NCI-H1105 (cell line): ENCODE measurements at places on chromosomes 5 and 9.

- no peak for DNase-seq
Measured at GRCh38 chr9:89563571-89564345, 41.1 kb upstream of the GADD45G start.

DNA sequence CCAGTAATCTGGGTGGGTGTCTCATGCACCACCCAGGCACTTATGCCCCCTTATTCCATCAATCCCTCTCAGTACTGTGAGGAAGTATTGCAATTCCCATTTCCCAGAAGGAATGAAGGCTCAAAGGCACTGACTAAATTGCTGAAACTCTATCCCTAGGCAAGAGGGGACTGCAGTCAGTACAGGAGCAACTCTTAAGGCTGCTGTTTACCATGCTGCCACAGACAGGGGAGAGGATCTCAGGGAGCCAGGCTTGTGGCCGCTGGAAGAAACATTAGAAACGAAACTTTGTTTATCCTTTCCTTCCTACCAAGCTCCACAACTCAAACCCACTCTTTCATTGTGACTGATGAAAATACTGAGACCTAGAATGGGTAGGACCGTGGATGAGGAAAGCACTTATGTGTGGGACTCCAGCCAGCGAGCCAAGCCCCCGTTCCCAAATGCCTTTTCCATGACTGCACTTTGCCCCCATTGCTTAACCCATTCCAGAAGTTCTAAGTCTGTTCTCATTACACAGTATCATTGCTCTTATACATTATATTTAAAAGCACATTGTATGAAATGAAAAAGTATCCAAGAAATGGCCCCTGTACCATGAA lies 54.3 kb downstream of the TLE1 start:
- DNase-seq = no peak

GRCh38 chr5:73282923-73283322 lies 109.9 kb downstream of the TMEM174 start:
- peak; percentile 32 for DNase-seq

DNA sequence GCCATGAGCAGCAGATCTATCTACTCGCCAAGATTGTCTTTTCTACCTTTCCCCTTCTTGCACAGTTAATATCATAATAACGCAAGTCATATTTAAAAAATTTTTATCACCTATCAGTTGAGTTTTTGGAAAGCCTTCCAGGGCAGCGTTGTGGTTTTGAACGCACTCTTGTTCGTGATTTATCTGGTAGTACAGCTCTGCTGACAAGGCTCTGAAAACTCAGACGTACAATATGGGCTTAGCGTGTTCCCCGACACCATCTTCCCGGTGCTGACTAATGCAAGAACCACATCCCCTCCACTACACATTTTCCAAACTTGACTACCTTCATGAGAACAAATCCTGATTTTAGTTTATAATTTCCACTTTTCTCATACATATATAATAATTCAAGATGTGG lies 1.6 kb upstream of the NFIL3 start:
- no peak for DNase-seq

GRCh38 chr9:122821278-122821943 lies 7.0 kb downstream of the PDCL start:
- DNase-seq = no peak

GRCh38 chr9:38319496-38320173 lies 72.9 kb upstream of the ALDH1B1 start:
- DNase-seq = no peak

DNA sequence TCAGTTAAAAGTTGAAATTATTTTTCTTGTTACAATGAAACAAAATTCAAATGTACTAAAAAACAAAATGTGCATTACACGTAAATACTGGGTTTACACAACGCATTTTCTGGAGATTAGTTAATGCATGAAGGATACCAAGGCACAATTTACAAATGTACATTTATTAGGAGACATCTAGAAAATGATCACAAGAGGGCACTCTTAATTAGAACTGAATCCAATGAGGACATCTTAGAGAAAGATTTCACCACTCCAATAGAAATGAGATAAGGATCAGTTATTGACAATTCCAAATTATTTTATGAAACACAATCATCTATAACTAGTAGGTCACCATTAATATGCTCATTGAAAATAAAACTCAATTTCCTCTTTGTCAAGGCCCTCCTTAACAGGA lies 36.6 kb upstream of the CDH12 start:
- DNase-seq = no peak

DNA sequence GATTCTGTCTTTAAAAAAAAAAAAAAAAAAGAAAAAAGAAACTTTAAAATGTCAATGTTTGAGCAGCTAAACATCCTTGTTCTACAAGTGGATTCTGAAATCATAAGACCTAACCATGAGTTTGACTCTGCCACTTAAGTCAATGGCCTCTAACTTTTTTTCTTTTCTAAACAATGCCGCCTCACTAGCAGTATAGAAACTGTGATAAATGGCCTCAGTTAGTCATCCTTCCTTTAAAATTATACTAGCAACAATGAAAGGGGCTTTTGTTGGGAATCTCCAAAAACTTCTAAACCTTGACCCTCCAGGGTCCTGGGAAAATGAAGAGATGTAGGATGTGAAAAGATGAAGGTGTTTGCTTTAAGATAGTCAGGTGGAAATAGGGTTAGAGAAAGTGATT lies 71.1 kb downstream of the FBXL7 start:
- no peak for DNase-seq

- DNase-seq = no peak
Measured at GRCh38 chr9:82188817-82189216, 200.2 kb downstream of the SPATA31D1 start.

DNA sequence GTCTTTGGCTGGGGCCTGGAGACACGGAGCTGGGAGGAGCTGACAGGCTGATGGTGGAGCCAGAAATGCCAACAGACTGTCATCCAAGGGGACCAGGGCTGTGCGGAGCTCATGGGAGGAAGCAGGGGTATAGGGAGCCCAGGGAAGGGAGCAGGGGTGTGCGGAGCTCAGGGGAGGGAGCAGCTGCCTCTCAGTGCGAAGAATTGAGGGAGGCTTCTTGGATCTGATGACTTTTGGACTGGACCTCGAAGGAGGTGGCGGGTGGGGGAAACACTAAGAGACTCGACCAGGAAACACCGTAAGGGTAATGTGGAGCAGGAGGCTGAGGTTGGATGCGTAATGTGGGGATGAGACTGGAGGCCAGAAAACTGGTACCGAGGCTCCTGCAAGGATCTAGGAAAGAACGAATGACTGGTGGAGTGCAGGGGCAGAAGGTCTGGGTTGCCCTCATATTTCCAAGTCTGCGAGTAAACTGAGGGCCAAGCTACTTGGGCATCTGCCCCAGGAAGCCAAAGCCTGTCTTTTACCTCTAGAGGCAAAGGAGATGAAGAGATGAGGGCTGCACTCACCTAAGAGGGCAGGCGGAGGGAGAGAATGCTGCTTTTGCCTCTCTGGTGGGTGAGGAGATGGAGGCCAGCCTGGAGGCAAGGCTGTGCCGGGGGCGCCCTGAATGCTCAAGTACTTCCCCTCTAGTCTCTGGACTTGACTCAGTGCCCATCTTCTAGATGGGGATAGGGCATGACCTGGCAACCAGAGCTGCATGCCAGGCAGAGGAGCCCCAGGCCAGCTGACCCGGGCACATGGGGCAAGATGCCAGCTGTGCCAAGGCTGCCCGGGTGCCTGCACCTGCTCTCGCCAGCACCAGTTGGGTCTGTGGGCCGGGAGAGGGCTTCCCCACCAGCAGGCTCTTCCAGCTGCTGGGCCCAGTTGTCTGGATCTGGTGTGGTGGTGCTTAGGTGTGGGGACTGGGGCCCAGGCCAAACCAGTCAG lies 2.3 kb downstream of the PTGS1 start:
- no peak for DNase-seq

DNA sequence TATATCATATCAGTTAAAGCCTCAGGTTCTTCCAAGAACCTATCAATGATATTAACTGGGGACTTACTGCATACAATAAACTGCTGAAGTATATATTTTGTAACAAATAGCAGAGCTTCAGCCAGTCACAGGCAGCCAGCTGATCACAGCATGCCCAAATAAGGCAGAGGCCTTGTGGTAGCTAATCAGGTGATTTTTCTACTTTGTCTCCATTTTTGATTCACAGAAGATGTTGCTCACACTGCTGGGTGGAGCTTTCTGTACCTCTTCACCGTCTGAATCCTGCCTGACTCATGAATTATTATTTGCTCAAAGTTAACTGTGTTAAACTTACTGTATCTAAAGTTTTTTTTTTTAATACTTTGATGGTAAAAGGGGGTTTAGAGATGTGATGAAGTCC lies 357.4 kb downstream of the PSAT1 start:
- DNase-seq = no peak

DNA sequence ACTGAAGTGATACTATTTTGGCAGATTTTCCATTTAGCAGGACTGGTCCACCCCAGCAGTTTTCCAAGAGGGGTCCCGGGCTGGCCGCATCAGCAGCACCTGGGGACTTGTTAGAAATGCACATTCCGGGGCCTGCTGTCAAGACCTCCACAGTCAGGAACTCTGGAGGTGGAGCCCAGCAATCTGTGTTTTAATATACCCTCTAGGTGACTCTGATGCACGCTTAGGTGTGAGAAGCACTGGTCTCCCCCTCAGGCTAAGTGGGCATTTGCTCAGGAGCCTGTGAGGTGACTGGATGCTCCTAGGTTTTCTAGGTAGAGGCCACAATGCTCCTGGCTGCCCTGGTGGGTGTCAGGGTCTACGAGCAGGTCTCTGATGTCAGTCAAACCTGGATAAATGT lies 81.7 kb downstream of the DCP2 start:
- DNase-seq = no peak

DNA sequence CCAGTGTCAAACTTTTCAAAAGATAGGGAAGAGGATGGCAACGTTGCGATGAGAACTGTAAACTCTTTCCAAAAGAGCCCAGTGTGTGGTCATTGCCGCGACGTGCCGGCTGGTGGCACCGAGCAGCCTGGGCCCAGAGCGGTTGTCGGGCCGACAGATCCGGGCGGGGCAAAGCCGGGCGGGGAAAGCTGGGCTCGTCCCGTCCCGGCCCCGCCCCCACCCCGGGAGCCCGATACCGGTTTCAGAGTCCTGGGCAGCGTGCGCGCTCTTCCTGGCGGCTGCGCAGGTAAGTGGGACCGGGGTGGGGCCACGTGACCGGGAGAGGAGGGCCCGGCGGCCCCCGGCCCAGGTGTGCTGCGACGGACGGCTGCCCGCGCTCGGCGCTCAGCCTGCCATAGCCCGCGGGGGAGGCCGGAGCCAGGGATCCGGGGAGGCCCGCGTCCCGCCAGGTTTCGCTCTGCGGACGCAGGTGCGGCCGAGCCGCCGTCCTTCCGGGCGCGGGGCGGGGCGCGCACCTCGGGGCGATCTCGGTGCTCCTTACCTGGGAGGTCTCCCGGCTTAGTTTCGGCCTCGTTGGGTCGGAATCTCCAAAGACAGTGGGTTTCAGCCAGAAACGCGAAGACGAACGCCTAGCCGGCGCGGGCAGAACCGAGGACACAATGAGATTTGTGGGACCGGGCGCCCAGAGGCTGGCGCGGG lies at the start of gene MARVELD2:
MARVELD2 (plus strand) TSS at position 232 of the 699 bp plus-strand sequence. CDS start 4,270 bp downstream, outside the sequence.
- DNase-seq = peak; percentile 76

- DNase-seq = no peak
Measured at GRCh38 chr5:80182809-80183580, 72.9 kb downstream of the SERINC5 start.

DNA sequence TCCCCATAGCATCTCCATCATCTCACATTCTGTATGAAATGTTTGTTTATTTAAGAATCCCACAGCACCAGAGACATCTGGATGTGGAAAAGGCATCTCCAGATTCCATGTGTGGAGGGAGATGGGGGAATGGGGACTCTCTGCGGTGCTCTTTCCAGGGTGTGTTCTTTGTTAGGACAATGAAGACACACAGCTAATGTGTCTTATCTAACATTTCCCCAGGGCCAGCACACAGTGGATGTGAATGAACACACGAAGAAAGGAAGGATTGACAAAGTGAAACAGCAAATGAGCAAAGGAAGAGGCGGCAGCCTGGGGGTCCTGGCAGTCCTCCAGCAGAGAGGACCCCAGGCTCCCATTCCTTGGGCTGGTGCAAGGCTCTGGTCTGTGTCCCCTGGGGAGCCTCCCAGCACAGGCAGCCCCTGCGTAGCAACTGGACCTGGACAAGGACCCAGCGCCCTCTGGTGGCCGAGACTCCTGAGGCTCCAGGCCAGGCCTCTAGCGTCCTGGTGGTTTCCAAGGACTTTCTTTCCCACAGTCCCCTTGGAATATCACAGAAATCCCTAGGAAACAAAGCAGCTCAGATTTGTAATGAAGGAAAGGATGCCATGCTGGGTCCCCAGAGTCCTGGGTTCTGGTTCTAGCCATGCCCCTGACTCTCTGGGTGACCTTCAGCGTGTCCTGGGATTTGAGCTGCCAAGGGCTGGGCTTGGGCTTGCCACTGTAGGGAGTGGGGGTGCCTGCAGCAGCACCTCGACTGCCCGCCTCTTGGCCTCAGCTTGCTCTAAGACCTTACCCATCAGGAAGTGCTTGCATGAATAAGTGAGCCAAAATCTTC lies 3.5 kb upstream of the PDLIM7 start:
- peak; percentile 47 for DNase-seq

DNA sequence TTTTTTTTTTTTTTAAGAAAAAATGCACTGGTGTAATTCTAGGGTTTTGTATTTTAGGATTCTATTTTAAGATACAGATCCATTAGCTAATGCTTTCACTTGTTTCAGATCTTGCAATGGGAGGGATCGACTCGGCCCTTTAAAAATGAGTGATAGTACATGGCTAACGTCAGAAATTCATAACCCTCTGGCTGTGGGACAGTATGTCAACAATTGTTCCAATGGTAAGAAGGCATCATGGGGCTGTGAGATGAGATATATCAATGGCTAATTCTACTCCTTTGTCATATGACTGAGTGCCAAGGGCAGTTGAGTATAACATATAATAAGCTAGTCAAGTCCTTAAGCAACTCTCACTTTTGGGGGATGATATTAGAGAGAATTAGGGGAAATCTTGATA lies 4.4 kb downstream of the SETD9 start:
- DNase-seq = no peak

DNA sequence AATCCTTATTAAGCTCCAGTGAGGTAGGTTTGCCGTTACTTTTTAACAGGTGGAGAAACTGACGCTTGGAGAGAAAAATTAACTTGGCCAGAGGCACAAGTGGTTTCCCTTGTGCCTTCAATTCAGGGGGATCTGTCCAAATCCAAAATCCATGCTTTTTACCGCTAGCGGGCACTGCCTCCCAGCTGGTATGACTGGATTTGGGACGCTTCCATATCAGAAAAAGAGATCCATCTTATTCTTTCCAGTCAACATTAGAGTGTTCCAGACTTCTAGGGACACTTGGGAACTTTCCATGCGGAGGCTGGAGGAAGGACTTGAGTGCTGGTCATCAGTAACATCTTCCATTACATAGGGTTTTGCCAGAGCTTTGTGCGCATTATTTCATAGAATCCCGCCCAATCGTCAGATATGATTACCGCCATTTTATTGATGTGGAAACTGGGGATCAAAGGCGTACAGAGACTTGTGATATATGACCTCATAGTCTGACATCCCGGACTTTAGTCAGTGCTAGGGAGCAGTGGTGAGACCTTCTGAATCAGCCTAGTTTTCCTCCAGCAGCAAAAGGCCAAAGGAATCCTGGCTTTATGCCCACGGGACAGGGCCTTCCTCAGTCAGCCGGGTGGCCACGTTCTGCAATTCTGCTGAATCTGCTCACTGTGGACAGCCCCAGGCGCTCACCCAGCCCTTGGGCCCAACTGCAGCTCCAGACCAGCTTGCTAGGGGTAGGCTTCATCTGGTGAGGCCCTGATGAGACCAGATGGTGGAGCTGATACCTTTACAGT lies 1.1 kb upstream of the GNPDA1 start:
- no peak for DNase-seq
